IMR-90 (cell line): ENCODE measurements at places on chromosomes 3 and 15. TPM values are rescaled to one million over a fixed set of nuclear protein-coding genes. Genes with fewer than 3 reads are reported as not detected.

GRCh38 chr3:15576475-15576874, 24.9 kb downstream of the HACL1 start:
- DNase-seq = no peak

DNA sequence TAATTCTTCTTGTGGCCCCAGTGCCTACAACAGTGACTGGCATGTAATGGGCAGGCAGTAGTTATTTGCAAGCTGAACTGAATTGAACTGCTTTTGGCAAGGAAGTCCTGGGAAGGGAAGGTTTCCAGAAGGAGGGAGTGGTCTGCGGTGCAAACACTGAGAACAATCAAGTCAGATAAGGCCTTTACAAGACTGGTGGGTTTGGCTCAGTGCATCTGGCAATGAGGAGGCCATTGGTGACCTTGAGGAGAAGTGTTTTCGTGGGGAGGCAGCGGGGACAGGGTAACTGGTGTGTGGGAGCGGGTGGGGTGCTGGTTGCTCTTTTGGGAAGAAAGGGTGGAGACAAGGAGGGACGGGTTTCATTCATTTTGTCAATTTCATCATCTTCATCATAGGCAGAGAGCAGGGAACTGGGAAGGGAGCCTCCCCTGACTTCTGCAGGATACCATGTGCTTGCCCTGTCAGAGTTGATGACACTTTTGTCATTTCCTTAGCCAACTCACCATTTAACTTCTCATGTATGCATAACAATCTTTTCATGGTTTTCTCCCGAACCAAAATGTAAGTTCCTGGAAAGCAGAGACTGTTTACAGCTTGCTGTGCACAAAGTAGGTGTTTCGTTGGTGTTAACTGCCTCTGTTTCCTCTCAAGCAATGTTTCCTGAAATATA, 8.4 kb upstream of the EHD4 start:
- DNase-seq = no peak

GRCh38 chr3:123652342-123652984, 67.6 kb upstream of the HACD2 start:
- DNase-seq = peak; percentile 61

GRCh38 chr3:141280086-141280485, 48.5 kb downstream of the PXYLP1 start:
- peak; percentile 26 for DNase-seq

GRCh38 chr3:30024466-30024865, 581.9 kb upstream of the TGFBR2 start:
- DNase-seq = no peak

- peak; percentile 27 for DNase-seq
Observed at GRCh38 chr15:31440754-31441311, 114.2 kb downstream of the KLF13 start.

- DNase-seq = no peak
Observed at GRCh38 chr3:148500881-148501280, 196.8 kb upstream of the AGTR1 start.

DNA sequence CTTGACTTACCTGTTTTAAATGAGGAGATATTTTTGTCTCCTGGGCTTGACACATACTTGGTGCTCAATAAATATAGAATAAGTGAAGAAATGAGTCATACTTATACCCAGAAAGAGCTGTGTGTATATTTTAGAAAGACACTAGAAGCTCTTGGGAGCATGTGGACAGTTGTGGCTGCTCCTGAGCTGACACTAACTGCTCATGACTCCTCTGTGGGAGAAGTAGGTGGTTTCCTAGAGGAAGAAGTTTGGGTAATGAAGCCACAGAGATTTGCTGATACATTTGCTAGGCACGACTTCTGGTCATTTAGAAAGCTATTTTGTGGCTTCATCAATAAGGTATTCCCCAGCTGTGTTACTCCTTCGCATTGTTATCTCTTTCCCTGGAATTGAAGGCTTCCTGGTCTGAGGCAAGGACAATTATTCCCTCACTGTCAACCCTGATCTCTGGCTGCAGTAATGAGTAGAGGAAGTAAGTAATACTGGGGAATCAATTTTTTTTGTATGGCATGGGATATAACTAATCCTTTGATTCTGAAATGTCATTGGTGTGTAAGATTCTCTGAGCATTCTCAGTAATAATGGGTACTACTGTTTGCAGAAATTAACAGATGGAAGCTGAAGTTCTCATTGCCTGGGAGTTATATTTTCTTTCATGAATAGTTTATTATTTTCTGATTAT, 79.6 kb upstream of the DCBLD2 start:
- DNase-seq = peak; percentile 91

The TNIK gene
- 6.3 and 8.3 TPM in 2 replicates for total RNA-seq

- DNase-seq = peak; percentile 70
Observed at GRCh38 chr15:63466378-63467192, 37.8 kb upstream of the USP3 start.

The UBE2E1 gene
- 54.1 and 87.8 TPM in 2 replicates for total RNA-seq

DNA sequence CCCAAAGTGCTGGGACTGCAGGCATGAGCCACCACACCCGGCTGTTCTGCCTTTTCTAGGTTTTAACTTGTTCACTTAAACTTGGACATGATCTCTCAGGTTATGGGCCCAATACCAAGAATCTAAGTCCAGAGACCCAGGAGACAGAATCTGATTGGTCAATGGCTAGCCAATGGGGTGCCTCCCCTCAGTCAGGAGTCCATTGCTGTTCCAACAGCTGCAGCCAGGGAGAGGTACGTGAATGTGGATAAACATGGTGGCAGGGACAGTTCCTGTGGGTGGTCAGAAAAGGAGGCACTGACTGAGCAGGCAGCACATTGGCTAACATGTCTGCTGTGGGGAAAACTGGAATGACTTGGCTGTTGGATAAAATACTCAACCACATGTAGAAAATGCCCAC, 140.3 kb downstream of the RPLP1 start:
- no peak for DNase-seq

The FOXB1 gene
- not detected in 2 replicates for total RNA-seq

The ARMC8 gene
- 66.7 and 75.1 TPM in 2 replicates for total RNA-seq

- no peak for DNase-seq
Observed at GRCh38 chr3:127754411-127755304, 67.7 kb downstream of the MGLL start.

DNA sequence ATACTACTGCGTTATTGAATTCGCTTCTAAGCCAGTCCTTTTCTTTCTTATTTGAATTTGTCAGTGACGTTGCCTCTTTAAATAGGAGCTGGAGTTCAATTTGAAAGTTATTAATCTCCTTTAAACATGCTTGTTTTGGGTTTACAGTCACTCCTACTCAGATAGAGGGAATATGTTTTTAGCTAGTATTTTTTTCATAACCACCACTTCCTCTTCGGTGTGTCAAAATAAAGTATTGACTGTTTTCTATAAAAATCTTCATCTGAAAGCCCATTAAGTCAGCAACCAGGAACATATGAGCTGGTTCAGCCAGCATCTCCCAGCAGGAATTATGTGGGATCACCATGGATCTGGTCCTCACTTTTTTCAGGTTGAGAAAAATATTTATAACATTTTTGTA, 772.9 kb downstream of the DIPK2A start:
- DNase-seq = no peak

DNA sequence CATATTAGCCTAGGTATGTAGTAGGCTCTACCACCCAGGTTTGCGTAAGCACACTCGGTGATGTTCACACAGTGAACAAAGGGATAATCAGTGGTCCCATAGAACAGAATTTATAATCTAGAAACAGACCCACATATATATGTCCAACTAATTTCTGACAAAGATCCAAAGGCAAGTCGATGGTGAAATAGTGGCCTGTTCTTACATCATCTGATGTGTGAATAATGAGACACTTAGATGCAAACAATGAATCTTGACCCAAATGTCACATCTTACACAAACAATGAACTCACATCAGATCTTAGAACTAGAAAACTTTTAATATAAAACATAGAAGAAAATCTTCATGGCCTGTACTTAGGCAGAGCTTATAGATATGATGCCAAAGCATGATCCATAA, 17.6 kb upstream of the TM2D3 start:
- no peak for DNase-seq

DNA sequence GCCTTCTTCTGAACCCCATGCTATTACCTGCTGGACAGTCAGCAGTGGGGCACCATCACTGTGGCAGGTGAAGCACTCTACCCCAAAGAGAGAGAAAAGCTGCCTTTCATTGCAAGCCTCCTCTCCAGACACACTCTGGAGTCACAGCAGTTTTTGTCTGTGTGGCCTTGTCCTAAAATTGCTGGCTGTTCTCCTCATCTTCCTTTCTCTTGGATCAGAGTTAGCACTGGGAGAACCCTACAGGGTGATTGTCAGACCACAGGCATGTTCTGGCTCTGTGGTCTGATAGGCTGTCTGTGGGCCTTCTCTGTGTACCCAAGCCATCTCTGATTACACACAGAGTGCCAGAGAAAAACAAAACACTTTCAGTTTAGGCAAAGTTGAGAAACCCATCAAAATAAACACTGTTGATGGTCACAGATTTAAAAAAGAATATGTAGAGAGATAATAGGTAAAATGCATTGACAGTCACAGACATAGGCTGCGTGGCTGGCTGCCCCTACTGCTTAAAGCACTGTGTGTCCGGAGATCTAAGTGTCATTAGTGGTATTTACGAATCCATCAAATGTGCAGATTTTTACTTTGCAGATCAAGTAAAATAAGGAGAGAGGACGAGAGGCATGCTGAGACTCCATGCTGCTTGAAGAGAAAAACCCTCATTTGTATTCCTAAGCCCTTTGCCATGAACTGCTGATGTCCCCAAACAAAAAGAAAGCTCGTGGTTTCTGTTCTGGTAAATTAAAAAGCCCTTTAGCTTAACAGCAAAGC, 689.9 kb downstream of the TUSC7 start:
- DNase-seq = peak; percentile 82

DNA sequence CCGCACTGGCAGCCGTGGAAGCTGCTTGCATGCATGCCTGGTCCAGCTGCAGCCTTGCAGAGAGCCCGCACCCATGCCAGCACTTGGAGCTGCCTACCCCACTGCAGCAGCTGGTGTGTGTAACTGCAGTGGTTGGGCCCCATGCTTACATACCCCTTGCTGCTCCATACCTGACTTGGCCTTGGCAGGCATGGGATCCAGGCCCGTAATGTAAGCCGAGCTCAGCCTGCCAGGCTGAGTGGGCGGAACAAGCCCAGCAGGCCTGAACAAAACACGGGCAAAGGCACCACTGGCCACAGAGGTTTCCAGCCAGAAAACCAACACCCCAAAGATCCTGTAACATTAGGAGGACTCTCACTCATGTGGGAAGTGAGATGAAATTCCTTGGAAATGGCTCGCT, 48.3 kb downstream of the SLC6A20 start:
- DNase-seq = no peak

DNA sequence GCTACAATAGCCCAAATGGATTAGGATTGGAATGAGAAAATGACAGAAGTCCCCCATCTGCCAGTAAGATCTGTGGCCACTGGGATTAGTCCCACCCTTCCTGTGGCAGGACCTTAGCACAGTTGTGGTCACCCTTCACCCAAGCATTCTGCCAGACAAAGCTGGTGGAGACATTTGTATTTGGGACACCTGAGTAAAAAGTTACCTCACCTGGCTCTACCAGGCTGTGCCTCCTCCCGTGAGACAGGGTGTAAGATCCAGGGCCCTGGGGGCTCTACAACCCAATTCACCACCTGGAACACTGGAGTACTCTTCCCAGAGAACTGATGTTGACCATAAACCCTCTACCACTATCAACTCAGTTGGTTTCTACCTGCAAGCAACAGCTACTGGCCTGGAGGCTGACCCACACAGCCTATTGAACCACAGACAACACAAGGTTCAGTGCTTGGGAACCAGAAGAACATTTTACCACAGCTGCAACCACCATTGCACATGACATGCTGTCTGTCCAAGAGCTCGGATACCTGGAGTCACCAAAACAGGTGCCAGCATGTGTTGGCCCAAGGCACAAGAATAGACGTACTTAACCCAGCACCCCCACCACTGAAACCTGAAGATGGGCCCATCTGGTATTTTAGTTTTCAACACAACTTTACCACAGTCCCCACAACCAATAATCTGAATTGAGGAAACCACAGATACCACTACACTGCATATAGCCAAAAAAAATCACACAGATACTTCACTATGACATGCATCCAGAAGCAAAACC, 1686.7 kb downstream of the SI start:
- no peak for DNase-seq

- DNase-seq = peak; percentile 62
Observed at GRCh38 chr15:99613887-99614647, 48.3 kb downstream of the MEF2A start.

GRCh38 chr3:141401573-141402475, 33.5 kb downstream of the ZBTB38 start:
- DNase-seq = no peak

GRCh38 chr15:73558529-73558928, 74.7 kb downstream of the NPTN start:
- DNase-seq = no peak

The HDC gene
- not detected in 2 replicates for total RNA-seq

DNA sequence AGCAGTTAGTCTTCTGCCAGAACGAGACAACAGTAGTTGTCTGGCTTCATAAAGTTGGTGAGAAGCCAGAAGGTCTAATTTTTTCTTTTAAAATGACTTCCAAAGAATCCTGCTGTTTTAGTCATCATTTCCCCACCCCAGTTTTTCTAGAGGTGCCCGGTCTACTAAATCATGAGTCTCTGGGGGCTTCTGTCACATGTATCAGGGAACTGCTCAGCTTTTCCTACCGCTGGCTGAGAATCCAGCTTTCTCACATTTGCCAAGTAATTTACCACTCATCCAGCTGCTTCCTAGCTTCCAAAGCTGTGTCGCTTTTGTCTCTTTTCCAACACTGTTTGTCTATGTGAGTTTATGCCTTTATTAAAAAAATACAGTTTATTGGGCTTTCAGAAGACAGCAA, 183.3 kb downstream of the NSUN3 start:
- no peak for DNase-seq

DNA sequence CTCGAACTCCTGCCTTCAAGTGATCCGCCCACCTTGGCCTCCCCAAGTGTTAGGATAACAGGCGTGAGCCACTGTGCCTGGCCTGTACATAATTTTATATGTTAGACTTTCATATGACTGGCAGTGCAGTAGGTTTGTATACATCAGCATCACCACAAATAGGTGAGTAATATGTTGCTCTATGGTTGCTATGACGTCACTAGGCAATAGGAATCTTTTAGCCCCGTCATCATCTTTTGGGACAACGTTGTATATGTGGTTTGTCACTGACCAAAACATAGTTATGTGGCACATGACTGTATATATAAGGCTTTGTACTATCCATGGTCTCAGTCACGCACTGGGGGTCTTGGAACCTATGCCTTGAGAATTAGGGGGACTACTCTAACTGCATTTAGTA, 17.0 kb upstream of the DNAJC19 start:
- DNase-seq = peak; percentile 4

The CRABP1 gene
- not detected in 2 replicates for total RNA-seq

- no peak for DNase-seq
Observed at GRCh38 chr3:186974824-186975313, 44.5 kb downstream of the ST6GAL1 start.

DNA sequence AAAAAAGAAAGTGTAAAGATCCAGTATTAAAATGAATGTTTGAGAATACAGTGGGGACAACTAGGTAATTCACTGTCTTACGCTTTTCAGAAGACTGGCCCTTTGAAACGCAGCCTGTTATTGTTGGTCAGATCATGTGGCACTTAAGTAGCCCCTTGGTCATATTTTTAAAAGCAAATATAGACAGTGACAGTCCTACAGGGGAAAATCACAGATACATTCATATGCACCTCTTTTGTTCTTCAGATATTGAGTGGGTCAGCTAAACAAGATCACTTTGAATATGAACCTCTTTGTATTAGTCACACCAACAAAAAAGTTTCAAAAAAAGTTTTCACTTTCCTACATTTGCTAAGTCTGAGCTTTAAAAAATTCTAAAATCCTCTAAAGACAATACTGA, 36.0 kb downstream of the TIGIT start:
- no peak for DNase-seq

GRCh38 chr15:39285071-39285470, 295.8 kb upstream of the THBS1 start:
- peak; percentile 79 for DNase-seq

The SEMA3G gene
- not detected in 2 replicates for total RNA-seq

The FETUB gene
- total RNA-seq = not detected in 2 replicates
